ENCODE measurements at places on chromosomes 11 and 22.
A peak's percentile ranks its signal among the peaks of the same experiment; 100 is the strongest.

DNA sequence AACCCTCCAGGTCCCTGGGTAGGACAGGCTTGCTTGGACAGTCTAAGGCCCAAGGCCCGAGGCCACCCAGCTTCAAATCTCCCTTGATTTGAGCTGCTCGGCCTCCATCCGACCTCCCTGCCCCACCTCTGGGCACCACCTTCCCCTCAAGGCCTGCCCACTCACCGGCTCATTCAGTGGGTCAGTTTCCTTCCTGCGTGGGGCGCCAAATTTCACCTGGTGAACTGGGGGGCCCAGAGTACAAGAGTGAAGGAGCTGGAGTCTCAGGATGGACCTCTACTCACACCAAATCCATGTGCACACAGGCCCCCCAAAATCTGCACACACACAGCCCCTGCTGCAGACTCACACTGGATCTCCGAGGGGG lies 3.8 kb downstream of the MAP4K2 start:
- no peak for DNase-seq

DNA sequence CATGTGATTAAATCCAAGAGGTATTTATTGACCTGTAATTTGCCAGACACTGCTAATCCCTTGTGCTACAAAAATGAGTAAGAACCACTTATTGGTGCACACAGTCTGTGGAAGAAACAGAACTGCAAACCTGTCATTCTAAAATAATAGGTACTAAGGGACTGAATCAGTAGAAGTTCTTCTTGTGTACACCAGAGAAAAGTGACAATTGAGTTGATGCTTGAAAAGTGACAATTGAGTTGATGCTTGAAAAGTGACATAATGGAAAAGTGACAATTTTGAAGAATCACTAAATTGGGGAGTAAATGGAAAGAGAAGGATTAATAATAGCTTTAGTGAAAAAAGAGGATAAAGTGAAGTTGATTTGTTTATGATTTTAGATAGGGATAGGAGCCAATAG lies 56.4 kb downstream of the DKK3 start:
- DNase-seq = no peak

DNA sequence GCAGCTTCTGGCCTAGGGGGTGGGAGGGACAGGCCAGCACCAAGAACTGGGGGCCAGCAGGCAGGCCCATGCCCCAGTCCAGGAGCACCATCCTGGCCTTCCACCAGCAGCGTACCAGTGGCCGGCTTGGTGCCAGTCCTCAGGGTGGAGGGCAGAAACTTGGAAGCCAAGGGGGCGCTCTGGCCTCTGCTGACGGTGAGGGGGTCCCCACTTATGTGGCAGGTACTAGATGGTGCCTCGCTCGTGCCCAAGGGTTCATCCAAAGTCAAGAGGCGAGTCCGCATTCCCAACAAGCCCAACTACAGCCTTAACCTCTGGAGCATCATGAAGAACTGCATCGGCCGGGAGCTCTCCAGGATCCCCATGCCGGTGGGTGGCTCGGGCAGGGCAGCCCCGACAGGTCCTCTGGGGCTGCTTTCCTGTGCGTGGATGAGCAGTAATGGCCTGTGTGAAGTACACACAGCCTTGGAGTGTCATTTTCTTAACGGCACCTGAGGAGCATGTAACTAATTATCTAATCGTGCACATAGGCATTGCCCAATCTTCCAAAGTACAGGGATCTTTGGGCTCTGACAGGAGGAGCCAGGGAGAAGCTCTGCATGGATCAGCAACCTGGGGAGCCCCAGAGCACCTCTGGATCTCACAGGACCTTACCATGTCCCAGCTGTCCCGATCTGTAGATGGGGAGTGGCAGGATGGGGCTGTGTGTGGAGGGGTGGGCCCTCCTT lies 79.1 kb downstream of the MORC2 start:
- DNase-seq = no peak

DNA sequence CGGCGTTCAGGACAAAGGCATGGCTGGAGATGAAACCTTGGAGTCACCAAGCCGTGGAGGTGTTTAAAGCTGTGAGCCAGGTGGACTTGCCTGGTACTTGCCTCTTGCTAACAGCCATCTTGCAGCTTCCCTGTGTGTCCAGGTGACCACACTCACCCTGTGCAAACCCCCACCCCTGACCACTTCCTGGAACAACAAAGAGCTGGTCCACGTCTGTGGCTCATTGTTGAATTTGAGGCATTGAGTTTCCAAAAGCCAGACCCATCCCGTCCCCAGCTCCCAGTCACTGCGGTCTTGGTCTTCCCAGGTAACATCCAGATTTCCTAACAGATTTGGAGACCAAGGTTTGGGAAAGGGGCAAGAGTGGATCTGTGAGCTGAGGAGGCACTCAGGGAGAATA lies 18.5 kb downstream of the DHCR7 start:
- no peak for DNase-seq

DNA sequence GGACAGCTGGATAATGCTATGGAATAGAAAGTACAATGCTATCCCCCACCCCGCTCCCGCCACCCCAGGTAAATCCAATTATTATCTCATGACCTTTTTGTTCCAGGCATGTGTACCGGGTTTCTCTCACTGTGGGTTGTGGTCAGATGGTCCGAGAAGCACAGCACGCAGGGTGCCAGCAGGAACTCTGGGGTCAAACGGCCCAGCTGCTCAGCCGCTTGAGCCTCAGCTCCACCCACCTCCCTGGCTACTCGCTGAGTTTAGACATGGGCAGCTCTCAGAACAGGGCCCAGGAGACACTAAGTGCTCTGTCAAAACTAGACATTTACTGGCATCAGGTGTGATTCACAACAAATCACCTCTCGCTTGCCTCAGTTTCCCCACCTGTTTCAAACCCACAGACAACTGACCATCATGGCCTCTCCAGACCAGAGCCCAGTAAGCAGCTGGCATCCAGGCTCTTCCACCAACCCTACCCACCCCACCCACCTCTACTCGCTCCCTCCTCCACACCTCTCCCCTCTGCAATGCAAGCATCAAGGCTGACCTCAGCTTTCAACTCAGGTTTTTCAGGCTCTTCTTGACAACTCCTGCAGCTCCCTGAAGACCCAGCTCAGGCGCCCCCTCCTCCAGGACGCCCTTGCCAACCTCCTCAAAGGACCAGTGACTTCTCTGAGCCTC lies 13.0 kb upstream of the MFNG start:
- DNase-seq = no peak

- DNase-seq = no peak
These were observed 30.8 kb upstream of the ALDH3B2 start for GRCh38 chr11:67705264-67705663.

GRCh38 chr22:40417881-40418280 lies 47.5 kb downstream of the SGSM3 start:
- no peak for DNase-seq

GRCh38 chr11:33445761-33446161 lies 188.6 kb downstream of the HIPK3 start:
- no peak for DNase-seq

GRCh38 chr22:23035557-23036277 lies 34.6 kb upstream of the GNAZ start:
- DNase-seq = no peak

DNA sequence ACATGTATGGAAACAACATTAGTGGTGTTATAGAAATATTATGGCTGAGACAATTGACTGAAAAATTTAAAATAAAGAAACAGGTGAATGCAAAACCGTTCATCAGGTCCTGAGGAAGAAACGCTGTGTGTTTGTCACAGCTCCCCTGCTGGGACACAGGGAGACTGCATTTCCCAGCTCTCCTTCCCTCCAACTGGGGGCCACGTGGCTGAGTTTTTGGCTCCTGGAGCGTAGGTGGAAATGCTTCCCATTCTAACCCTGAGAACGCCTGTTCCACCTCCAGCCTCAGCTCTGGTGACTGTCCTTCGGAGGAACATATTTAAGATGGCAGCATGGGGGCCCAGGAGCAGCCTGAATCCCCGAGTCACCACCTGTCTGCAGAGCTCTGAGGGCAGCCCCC lies 398.6 kb downstream of the BRD1 start:
- no peak for DNase-seq

GRCh38 chr22:18068381-18068988 lies 9.3 kb upstream of the PEX26 start:
- no peak for DNase-seq

GRCh38 chr11:107801641-107802040 lies 56.9 kb downstream of the SLC35F2 start:
- no peak for DNase-seq

DNA sequence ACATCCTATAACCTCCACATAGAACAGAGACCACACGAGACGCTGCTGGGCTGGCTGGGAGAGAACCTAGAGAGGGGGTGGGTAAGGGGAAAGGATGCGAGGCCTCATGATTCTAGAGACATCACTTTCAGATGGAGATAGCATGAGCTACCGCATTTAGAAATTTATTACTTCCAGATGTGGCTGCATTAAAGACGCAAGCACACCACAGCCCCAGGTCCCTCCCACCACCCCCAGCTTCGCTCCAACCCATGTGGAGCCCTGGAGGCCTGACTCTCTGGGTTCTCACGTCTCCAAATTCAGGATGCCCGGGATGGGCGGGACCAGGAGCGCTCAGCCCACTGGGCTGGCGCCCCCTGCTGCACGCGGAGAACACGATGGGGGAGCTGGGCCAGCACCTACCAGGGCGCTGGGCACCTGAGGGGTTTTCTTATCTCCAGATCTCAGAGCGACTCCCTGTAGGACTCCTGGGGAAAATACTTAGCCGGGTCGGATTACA lies 13.6 kb downstream of the MRPL21 start:
- DNase-seq = no peak

GRCh38 chr22:24434471-24435322 lies 7.3 kb downstream of the ADORA2A start:
- peak; percentile 70 for DNase-seq

DNA sequence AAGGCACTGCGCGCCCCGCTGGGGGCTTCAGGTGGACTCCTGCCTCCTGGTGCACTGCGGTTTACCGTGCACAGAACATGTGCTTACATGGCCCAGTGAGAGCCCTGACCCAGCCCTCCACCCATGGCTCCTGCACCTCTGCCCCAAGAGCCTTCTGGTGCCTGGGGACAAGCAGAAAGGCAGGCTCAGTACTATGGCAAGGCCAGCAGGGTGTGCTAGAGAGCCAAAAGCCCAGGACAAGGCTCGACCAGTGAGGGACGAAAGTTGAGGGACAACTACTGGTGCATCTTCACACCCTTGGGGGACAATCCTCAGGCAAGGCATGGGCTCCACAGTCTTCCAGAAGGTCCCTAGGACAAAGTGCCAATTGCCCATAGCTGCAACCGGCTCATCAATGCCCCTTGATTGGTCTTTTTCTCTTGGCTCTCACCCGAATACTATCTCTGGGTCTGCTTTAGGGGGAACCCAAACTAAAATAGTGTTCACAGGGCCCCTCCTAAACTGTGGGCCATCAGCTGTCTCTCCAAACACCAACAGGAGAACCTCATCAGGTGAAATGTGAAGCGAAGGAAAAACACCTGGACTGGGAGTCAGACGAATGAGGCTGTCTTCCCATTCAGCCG lies 13.5 kb downstream of the PGA5 start:
- DNase-seq = peak; percentile 34

DNA sequence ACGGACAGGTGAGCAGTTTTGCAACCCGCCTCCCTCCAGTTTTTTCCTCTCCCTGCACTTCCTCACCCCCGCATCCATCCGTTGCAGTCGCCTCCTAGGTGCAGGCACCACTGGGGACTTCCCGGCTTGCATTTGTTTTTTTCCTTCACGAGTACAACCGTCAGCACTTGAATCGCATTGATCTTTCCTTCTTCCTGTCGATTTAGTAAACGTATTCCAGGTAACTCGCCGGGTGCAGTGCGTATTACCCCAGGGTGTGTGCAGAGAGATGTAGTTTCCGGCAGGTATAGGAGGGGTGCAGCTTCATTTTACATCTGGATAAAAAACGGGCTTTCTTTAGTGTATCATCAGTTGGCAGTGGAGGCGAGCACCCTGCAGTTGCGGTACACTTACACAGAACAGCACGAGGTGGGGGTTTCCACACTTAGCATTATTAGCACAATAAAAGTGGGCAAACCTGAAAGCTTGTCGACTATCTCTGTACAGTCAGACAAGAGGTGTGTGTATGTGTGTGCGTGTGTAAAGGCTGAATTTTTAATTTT lies at the start of gene SORL1-AS1:
TSS of gene SORL1-AS1 (minus strand) at position 359 of the 542 bp plus-strand sequence.
- DNase-seq = peak; percentile 49

GRCh38 chr22:19756288-19757128 lies 4.1 kb upstream of the TBX1 start:
- peak; percentile 28 for DNase-seq

- no peak for DNase-seq
These were observed 23.7 kb downstream of the WBP2NL start for GRCh38 chr22:42022162-42022847.

DNA sequence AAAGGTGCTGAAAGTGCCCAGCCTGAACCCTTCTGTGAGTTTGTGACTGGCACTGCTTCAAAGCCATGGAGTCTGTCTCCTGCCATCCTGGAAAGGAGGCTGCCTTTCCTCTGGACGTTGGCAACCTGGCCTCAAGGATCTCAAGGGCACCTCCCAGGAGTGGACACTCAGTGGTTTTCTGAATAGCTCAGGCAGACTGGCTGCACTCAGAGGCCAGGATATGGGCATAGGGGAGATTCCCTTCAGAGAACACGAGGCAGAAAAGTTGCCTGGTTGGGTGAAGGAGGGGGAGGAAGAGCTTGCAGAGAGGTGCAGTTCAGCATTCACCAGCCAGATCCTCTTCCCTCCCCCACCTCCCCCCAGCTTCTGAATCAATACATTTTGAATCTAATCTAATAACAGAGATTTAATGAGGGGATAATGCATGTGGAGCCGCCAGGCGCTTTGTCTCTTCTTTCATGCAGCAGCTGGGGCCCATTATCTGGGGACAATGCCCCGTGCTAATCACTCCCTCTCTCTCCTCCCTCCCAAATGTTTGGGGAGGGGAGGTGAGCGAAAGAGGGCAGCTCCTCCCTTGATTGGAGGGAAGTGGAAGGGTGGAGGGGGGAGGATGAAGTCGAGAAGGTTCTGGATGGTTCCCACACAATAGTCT lies 17.7 kb downstream of the HTR3A start:
- DNase-seq = no peak

DNA sequence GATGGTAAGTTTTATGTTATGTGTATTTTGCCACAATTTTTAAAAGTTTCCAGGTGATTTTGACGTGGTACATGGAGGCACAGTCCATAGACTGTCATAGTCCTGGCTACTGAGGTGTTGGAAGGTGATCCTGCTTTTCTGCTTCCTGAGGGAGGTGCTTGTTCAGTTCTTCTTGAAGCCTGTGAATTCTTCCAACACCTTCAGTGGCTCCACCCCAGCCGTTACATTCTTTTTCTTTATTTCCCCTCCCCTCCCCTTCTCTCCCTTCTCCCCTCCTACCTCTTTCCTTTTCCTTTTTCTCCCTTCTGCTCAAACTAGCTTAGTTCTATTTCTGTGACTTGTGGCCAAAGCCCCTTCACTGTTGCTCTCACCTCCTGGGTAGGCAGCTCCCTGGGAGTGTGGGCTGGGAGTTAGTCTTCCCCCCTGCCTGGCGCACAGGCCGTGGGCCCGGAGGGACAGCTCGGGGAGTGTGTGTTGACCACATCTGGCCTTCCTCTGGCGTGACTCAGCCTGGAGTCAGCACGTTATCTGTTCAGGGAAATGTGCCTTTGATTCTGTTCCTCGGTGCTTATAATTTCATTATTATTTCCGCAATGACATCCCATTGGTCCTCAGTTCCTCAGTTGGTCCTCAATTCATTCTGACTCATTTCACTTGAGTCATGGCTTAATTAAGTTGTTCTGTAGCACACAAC lies 566.2 kb downstream of the TBC1D22A start:
- no peak for DNase-seq

All from activated gamma-delta T cell treated with anti-CD3 and anti-CD28 coated beads, Interleukin-2, amount 50 U/mL, for 16 hours (primary cell).